GM20000 (cell line): ENCODE measurements at places on chromosomes 3 and 15.

DNA sequence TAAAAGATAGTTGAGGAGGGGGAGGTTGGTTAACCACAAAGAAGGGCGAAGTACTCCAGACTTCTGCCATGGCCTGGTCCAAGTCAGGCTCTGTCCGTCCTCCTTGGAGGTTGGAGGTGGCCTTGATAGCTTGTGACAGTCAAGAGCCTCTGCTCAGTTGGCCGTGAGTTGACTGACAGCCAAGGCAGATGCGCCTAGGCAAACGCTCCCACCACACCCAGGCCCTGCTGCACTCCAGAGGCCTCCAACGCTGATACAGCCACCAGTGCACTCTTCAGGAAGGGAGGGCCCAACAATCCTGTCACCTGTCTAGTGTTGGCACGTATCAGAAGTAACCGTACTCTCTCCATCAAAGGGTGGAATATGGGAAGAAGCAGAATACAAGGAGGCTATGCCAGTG lies 9.3 kb downstream of the RBPMS2 start:
- no peak for DNase-seq

DNA sequence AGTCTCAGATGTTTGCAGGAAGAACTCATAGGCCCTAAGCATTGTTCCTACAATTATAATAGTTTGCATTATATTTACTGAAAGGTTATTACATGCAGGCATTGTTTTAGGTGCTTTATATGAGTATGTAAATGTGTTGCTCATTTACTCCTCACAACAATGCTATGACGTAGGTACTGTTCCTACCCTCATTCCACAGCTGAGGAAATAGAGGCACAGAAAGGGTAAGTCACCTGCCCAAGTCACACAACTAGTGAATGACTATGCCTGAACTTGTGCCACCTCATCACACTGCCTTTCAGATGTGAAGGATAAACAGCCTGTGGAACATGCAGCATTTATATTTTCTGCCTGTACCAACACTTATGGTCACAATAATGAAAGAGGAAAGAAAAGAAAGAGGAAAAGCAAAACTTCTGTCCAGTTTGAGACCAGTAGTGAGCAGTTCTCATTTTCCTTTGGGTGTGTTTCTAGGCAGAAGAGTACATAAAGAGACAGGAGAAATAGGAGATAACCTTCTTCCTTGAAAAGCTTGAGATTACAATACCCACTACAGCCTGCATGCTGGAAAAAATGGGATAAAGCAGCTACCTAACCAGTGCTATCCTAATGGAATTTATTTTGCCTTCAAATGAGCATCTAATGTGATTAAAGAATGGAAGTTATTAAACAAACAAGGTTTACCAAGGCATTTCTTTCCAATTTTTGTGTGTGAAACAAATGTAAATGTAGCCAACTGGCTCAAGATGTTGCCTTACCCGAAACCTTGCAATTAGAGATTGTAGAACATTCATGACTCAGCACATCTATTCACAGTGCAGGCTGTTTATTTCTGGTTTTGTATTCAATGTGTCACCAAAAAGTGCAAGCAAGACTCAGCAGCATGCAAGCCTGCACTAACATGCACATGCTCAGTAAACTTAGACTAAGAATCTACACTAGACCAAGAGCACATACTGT lies 20.5 kb upstream of the ENTPD3 start:
- no peak for DNase-seq

DNA sequence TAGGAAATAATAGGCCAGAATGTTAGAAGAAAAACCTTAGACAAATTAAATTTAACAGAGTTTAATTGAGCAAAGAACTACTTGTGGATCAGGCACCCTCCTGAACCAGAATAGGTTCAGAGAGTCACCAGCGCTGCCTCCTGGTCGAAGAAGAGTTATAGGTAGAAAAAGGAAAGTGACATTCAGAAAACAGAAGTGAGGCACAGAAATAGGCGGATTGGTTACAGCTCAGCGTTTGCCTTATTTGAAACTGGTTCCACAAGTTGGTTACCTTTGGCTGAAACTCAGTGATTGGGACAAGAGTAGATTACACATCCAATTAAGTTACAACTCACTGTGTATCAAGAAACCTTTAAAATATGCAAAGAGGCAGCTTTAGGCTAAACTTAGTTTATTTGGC lies 4.4 kb downstream of the AADAC start:
- no peak for DNase-seq

DNA sequence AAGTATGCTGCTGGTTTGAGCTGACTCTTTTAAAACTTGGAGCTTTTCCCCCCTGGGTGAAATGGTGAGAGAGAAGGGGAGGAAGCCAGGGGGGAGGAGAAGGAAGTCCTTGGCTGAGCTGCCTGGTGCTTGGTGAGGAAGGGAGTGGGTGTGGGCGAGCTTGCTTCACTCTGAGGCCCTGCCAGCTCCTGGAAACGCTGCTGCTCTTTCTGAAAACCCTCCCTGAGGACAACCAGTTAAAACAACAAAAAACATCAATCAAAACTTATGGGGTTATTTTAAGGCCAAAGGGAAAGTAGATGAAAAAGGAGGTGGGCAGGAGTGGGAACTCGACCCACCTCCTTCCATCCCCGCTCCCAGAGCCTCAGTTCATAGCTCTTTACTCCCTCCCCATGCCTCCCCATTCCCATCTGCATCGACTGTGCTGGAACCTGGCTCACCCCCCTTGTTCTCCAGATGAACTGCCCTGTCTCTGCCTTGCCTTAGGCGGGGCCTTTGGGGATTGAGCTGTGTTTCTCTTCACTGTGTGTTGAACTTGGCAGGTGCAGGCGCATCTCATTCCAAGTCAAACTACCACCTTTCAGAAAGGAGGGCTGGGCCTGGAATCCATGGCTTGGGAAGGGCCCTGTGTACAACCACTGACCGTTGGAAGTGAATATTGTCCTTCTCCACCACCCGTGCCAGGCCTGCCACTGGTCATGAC lies 166.1 kb downstream of the ZNF621 start:
- DNase-seq = no peak

GRCh38 chr15:41066516-41066915 lies 49.6 kb downstream of the INO80 start:
- no peak for DNase-seq

- no peak for DNase-seq
These were observed 64.5 kb upstream of the MBNL1 start for GRCh38 chr3:152204218-152204617.

GRCh38 chr3:197599089-197599765 lies 43.5 kb upstream of the BDH1 start:
- DNase-seq = peak; percentile 92

GRCh38 chr15:80693682-80694610 lies 1.2 kb upstream of the ABHD17C start:
- DNase-seq = peak; percentile 40

GRCh38 chr3:119170821-119171220 lies 2.6 kb upstream of the UPK1B start:
- no peak for DNase-seq

GRCh38 chr15:95608371-95608770 lies 722.1 kb upstream of the NR2F2 start:
- DNase-seq = no peak

DNA sequence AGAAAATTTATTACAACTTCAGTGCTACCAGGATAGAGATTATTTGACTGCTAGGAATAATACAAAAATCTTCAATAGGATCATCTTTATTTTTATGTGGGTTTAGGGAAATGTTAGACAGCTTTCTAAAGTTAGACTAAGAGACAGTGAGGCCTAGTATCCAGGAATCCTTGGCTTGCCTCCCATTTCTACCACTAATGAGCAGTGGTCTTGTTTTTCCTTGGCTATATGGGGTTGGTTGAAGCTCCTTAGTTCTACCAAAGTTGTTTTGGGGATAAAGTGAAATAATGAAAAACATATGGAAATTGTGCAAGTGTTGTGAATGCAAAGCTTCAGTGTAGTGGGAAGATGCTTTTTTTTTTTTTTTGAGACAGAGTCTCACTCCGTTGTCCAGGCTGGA lies 16.8 kb downstream of the AP4E1 start:
- DNase-seq = no peak

DNA sequence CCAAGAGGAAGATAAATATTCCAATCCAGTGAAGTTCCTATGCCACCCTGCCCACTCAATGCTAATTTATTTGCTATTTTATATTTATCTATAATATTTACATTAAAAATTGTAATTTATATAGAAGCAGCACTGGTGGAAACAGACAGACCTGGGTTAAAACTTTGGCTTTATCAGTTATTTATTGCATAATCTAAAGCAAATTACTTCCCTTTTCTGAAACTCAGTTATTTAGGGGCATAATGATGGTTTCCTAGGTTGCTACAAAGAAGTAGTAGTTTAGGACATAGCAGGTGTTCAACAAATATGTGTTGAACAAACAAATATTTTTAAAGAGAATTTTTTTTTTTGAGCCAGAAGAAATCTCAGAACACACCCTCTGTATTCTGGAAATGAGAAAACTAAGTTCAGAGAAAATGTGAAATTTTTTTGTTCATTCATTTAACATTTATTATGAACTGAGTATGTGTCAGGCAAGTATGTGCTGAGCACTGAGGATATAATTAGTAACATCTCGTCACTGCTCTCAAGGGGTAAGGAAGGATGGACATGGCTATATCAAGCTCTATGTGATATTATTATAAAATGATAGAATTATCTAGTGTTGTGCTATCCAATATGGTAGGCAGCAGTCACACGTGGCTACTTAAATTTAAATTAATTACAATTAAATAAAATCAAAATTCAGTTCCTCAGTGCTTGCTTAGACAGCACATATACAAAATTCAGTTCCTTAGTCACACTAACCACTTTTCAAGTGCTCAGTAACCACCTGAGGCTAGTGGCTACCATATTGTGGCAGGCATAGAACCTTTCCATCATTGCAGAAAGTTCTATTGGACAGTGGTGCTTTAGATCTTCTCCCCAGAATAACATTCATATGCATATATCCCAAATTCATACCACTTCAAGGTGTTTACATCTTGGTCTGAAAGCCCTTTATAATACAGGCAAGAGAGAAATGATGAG lies 7.0 kb upstream of the UBE2Q2 start:
- no peak for DNase-seq

- no peak for DNase-seq
These were observed 49.9 kb upstream of the RAB6B start for GRCh38 chr3:133945381-133946095.

DNA sequence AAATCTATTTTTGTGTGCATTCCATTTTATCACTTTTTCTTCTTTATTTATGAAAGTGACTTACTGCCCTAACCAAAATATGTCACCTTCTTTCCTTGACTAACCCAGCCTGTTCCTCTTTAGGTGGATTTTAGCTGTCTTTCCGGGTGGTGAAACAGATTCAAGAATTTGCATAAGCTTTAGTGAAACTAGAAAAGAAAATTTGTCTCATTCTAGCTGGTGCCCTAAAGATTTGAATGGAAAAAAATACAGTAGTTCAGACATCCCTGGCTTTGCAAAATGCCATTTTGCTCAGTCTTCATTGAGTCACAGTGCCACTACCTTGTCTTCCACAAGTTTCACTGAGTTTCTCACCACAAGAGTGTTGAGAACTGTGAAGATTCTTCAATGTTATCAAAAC lies 28.2 kb upstream of the CCDC50 start:
- DNase-seq = peak; percentile 54

DNA sequence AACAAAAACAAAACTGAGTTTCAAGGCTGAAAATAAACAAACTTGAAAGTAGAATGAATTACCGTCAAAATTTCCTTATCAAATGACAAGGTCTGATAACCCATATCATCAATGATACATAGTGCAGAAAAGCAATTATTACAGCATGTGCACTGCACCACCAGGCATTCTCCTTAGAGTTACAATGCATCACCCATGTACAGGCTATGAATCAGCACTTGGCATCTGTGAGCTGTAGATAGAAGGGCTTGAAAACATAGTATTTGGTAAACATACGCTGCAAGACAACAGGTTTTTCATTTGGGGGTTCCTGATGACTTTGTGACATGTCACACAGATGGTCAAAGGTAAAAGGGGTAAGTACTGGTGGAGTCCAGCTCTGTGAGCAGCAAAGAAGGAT lies 265.1 kb downstream of the CTNNB1 start:
- no peak for DNase-seq

DNA sequence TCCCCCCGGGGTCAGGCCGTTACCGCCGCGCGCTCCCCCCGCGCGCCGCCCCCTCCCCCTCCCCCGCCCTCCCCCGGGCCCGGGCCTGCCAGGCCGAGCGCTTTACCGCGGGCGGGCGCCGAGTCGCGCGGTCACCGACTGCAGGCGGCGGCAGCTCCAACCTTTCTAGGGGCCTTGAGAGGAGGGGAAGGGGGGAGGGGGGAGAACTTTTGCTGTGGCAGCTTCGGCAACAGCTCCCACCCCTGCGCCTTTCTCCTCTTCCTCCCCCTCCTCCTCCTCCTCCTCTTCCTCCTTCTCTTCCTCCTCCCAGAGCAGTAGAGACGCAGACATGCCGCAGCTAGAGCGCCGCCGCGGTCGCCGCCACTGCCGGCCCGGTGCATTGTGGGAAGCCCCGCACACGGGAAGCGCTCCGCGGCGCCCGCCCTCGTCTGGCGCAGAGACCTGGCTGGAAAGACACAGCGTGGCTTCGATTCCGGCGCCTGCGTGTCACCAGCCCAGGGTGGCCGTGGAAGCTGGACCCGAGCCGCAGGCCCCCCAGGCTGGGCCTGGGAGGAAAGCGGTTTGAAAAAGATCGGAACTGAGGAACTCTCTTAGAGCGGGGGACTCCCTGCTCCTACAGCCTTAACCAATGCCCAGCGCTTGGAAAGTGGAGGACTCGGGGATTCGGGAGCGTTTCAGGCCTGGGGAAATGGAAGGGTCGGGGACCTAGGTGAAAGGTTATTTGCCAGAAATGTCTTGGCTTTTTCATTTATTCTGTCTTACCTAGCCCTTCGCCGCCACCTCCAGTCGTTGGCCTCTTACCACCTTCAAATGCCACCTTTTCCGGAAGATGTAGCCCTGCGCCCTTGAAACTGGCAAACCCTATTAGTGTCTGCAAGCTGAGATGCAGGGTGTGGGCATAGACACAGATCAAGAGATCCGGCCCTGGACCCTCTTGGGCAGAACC lies at the start of gene ZNF148:
Gene ZNF148 (minus strand): TSS at position 330 of the 946 bp plus-strand sequence. CDS start 61,685 bp downstream, outside the sequence.
- DNase-seq = peak; percentile 93

- no peak for DNase-seq
These were observed 80.9 kb upstream of the SOX2 start for GRCh38 chr3:181630853-181631252.

- no peak for DNase-seq
These were observed 11.0 kb upstream of the KNG1 start for GRCh38 chr3:186705882-186706780.

- DNase-seq = peak; percentile 41
These were observed 17.9 kb upstream of the NIT2 start for GRCh38 chr3:100316641-100317069.

DNA sequence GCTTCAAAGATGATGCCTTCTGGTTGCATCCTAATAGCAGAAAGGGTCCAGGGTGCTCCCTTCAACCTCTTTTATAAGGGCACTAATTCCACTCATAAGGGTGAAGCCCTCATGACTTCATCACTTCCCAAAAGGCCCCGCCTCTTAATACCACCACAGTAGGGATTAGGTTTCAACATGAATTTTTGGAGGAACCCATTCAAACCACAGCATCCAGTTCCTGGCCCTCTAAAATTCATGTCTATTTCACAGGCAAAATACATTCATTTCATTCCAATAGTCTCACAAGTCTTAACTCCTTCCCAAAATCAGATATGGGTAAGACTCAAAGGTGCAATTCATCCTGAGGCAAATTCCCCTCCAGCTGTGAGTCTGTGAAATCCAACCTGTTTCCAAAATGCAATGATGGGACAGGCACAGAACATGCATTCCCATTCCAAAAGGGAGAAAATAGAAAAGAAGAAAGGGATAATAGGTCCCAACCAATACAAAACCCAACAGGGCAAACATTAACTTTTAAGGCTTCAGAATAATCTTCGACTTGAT lies 124.0 kb downstream of the ATP1B3 start:
- no peak for DNase-seq

- DNase-seq = no peak
These were observed 147.1 kb upstream of the LPP start for GRCh38 chr3:188006726-188007393.
